ENCODE measurements at places on chromosomes 1 and 21.

DNA sequence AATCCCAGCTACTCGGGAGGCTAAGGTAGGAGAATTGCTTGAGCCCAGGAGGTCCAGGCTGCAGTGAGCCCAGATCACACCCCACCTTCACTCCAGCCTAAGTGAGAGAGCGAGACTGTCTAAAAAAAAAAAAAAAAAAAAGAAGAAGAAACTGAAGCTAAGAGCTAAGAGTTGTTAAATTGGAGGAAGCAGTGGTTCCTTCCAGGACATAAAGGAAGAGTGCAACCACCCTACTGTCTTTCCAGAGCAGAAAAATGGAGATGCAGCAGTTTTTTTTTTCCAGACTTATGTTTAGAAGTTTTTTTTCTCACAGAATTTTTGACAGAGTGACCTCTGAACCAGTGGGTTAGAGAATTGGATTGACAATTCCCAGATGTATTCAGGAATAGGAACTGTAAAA, 88.7 kb downstream of the HLX start:
- DNase-seq, result no peak

- DNase-seq, result peak; percentile 33
Observed at GRCh38 chr1:52632732-52633290, at the start of gene SHISAL2A. Gene SHISAL2A (plus strand): TSS chr1:52633168. CDS start chr1:52633494, 326 bp downstream.

DNA sequence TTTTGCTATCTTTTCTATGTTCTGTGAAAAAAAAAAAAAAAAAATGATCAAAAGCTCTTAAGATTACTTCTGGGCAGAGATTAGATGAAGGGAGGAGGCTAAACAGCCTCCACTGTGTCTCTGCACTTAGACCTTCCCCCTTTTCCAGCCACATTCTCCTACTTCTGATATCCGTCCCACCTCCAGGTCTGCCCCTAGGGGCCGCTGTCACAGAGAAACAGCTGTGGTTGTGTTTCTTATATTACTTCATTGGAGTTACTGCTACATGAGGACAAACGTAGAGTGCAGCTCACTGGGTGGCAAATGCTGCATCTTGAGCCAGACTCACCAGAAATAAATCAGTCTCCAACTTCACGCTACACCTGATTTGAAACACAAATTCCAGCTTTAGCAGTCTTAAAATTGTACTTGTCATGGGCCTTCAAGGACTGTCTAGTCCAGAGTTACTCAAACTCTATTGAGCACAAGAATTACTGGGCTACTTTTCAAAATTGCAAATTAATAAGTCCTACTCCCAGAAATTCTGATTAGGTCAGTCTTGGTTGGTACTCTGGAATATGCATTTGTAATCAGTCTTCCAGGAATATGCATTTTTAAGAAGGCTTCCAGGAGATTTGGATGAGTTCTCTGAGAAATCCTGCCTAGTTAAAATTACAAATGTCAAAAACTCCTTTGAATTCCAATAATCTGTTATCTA, 125.2 kb upstream of the PTBP2 start:
- DNase-seq, result no peak

DNA sequence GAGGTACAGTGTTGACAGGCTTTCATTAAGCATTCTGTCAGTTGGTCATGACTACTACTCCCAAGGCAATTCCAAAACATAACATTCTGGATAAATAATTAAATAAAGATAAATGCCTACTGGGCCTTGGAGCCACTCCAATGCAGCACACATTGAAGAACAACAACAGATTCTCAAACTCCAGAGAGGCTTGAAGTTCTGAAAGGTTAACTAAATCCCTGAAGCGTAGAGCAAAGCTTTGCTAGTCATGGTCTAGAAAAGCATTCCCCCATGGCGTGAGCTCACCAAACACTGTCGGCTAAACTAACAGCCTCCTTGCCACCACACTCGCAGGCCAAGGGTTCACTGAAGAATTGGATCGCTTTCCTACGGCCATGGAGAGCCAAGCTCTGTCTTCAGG, 268.0 kb downstream of the ATG4C start:
- no peak for DNase-seq

DNA sequence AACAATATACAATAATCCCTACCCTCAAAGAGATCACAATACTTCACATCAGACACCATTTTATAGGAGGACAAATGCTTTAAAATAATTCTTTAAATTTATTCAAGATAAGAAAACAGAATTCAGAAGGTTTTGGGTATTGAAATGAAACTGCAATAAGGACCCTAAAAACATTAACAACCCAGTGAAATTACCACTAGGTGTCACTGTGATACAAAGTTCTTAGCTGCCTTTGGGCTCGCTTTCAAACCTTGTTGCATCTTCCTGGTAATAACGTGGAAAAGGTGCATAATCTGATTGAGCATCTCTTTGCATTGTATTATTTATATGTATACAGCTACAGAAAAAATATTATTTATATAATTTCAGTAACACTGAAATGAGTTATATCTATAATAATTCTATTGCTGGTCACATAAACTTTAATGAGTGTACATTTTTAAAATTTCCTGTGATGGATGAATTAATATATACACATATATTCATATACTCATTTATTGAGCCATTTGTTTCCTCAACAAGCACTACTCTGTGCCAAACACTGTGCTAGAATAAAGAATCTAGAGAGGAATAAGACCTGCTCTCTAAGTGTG, 185.2 kb downstream of the FAF1 start:
- no peak for DNase-seq

Measured in stimulated activated CD4-positive, alpha-beta T cell treated with anti-CD3 and anti-CD28 coated beads, TNF-alpha, amount 100 ng/mL, for 1 hour (primary cell).